Myocyte (in vitro differentiated cells): ENCODE measurements at places on chromosomes 2 and 18. TPM values are rescaled to one million over a fixed set of nuclear protein-coding genes. Genes with fewer than 3 reads are reported as not detected.

DDX1 gene
- total RNA-seq, result 69.6 and 89.1 TPM in 2 replicates

CREG2 gene
- 1.5 and 6.9 TPM in 2 replicates for total RNA-seq

TTLL4 gene
- total RNA-seq, result 11.9 and 13.0 TPM in 2 replicates

COPS9 gene
- total RNA-seq, result 61.9 and 134 TPM in 2 replicates

GRCh38 chr2:10502803-10503107, 54.6 kb upstream of the ODC1 start:
- DNase-seq, result no peak

- DNase-seq, result no peak
These were observed 149.4 kb upstream of the CDH20 start for GRCh38 chr18:61183798-61184197.

DNA sequence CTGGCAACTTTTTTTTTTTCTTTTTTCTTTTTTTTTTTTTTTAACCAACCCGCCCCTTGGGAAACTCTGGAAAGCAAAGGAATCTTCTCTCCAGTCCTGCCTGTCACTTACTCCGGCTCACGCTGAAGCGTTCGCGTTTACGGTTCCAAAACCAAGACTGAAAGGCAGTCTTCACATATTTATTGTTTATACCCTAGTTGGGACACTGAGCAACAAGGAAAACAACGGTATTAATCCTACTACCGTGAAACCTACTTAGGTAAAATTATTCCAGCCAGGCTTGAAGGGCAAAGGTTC, 125.4 kb downstream of the OSBPL1A start:
- DNase-seq, result no peak

- no peak for DNase-seq
These were observed 7.1 kb upstream of the EML6 start for GRCh38 chr2:54716375-54716774.

DNA sequence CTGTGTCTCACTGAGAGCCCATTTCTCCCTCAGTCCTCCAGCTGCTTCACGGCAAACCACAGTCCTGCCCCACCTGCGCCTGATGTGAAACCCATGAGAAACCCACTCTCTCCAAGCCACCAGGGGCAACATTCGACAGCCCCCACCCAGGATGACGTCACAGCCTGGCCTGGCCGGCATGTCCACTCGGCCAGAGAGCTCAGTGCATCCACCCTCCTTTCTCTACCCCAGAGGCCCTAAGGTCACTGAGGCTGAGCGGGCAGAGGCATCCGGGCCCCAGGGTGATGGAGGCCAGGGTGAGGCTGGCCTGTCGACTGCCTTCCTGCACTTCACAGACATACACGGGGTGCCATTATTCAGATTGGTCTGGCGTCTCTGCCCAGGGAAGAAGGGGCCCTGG, 402.7 kb upstream of the MYT1L start:
- DNase-seq, result no peak

DNA sequence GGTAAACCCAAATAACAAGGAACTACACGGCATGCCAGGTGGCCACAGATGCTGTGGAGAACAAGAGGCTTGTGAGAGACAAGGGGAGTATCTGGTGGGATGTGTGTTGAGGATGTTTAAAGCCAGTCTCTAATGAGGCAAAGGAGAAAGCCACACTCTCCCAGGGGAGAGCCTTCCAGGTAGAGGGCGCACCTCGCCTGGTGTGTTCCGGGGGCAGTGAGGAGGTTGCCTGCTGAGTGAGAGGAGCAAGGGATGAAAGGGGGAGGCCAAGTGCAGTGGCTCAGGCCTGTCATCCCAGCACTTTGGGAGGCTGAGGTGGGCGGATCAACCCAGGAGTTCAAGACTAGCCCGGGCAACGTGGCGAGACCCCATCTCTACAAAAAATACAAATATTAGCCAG, 16.2 kb downstream of the SAG start:
- DNase-seq, result no peak

DNA sequence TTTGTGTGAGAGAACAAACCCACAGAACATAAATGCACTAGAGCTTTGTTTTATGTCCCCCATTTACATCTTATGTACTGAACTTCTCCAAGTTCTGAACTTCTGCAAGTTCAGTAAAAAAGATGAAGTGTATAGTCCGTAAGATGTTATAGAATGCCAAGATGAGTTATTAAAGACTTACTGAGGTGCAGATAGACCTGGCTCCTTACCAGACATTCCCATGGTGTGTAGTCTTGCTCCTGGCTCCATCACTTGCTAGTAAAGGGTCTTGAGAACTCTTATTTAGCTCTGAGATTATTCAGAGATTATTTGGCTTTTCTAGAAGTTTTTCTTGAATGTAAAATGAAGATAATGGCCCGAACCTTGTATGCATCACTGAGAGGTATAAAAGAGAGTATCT, 16.8 kb downstream of the GULP1 start:
- DNase-seq, result no peak

- no peak for DNase-seq
These were observed 402.2 kb downstream of the CLIP4 start for GRCh38 chr2:29517413-29517812.
